A375 (cell line): ENCODE measurements at places on chromosomes 6 and 20. TPM values are rescaled to one million over a fixed set of nuclear protein-coding genes. Genes with fewer than 3 reads are reported as not detected.

The ENPP1 gene
- total RNA-seq = 1.4 and 1.8 TPM in 2 replicates

The OR2H2 gene
- not detected in 2 replicates for total RNA-seq

The CCDC170 gene
- 0.45 TPM in 1 of 2 replicates, not detected in the other for total RNA-seq

The B3GAT2 gene
- 0.03 TPM in 1 of 2 replicates, not detected in the other for total RNA-seq

The SCP2D1 gene
- total RNA-seq = not detected in 2 replicates

The HLA-DQA1 gene
- total RNA-seq = 1.9 and 2.0 TPM in 2 replicates

The GTSF1L gene
- total RNA-seq = not detected in 2 replicates

The ID4 gene
- total RNA-seq = 3.7 and 5.6 TPM in 2 replicates

The TINAG gene
- total RNA-seq = not detected in 2 replicates

The HLA-DQB1 gene
- total RNA-seq = 3.1 and 8.3 TPM in 2 replicates

The MYBL2 gene
- 53.2 and 62.7 TPM in 2 replicates for total RNA-seq

The SLC16A10 gene
- 2.8 and 5.1 TPM in 2 replicates for total RNA-seq

The IPCEF1 gene
- total RNA-seq = not detected in 2 replicates

The TSPYL4 gene
- 13.9 and 14.3 TPM in 2 replicates for total RNA-seq

The HLA-G gene
- not detected in 2 replicates for total RNA-seq

The CYP39A1 gene
- 0.11 and 0.19 TPM in 2 replicates for total RNA-seq

The PSMB9 gene
- total RNA-seq = 23.9 and 29.9 TPM in 2 replicates

The FAM209A gene
- total RNA-seq = 0.61 TPM in 1 of 2 replicates, not detected in the other

The MTFR2 gene
- total RNA-seq = 2.5 and 5.1 TPM in 2 replicates

The PI16 gene
- not detected in 2 replicates for total RNA-seq

The ARID1B gene
- total RNA-seq = 21.1 and 21.2 TPM in 2 replicates

The LSM14B gene
- total RNA-seq = 38.4 and 40.3 TPM in 2 replicates

The MCCD1 gene
- total RNA-seq = not detected in 2 replicates

The LGSN gene
- not detected in 2 replicates for total RNA-seq

The EPPIN gene
- not detected in 2 replicates for total RNA-seq

The LAMA2 gene
- 2.0 and 2.6 TPM in 2 replicates for total RNA-seq

The CSTF1 gene
- 37.7 and 39.5 TPM in 2 replicates for total RNA-seq

The TCF15 gene
- 1.1 and 1.5 TPM in 2 replicates for total RNA-seq

The NR2E1 gene
- total RNA-seq = 0.05 TPM in 1 of 2 replicates, not detected in the other

The TFAP2D gene
- total RNA-seq = not detected in 2 replicates

The MOG gene
- total RNA-seq = 0.16 TPM in 1 of 2 replicates, not detected in the other

The FNDC1 gene
- total RNA-seq = not detected in 2 replicates

The MAP7 gene
- 0.49 and 0.77 TPM in 2 replicates for total RNA-seq

The ANKEF1 gene
- 4.6 and 4.7 TPM in 2 replicates for total RNA-seq

The ZBTB2 gene
- total RNA-seq = 9.3 and 11.3 TPM in 2 replicates

The C6orf163 gene
- 0.82 and 2.0 TPM in 2 replicates for total RNA-seq

The GJA1 gene
- total RNA-seq = 0.05 TPM in 1 of 2 replicates, not detected in the other

The MMS22L gene
- 19.5 and 19.8 TPM in 2 replicates for total RNA-seq
